ENCODE measurements at places on chromosomes 1 and 21.

DNA sequence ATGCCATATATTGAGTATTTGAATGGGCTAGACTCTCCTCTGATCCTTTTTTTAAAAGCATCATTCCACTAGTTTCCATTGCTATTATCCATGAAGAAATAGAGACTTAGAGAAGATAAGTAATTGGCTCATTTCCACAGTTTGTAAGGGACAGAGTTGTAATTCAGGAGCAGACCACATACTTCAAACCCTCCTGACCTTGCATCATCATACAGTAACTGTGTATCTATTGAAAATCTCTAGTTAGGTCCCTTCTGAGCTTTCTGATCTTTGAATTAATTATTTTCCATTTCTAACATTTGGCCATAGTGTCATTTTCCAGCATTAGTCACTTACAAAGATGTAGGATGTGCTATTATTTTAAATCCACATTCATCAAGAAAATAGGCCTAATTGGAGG is 386.5 kb upstream of the ST6GALNAC5 start:
- no peak for DNase-seq

DNA sequence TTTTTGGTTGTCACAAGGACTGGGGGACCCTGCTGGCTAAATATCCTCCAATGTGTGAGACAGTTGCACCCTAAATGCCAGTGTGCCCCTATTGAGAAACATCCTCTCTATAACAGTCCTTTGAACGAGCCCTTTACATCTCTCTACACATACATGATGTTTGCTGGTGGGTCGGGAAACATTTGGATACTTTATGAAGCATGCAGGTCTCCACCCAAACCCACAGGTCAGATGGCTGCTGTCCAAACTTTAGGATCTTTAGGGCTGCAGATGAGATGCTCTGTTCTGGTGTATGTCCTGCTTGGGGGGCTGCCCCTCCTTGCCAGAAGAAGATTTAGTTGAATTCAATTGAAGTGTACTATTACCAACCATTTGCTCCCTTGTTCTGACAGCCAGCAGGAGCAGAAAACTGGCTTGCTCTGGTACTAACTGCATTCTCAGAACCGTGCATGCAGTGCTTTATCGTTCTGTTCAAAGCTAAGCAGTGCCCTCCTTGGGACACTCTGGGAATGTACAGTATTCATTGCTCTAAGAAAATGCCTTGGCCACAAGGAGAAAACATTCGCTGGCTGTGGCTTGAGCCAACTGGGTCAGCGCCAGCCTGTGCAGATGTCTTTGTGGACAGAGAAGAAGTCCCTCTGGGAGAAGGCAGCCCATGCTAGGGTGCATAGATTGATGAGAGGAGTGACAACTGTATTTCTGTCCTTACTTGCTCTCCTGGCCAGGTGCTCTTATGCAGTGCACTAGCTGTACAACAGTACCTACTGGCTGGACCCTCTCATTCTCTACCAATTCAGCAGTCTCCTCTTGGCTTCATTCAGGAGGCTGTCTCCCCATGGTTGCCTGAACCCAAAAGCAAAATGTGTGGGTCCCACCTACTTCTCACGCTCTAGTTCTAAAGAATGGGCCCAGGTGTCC is 61.4 kb upstream of the DIRAS3 start:
- no peak for DNase-seq

- DNase-seq, result no peak
These were observed 102.8 kb downstream of the CASZ1 start for GRCh38 chr1:10693497-10694273.

- no peak for DNase-seq
These were observed 87.9 kb downstream of the RGS7 start for GRCh38 chr1:241269116-241269515.
